ENCODE measurements at places on chromosomes 12 and 14.
A peak's percentile ranks its signal among the peaks of the same experiment; 100 is the strongest.

- H3K4me3 ChIP-seq: no peak overlapping the region
- no peak for DNase-seq
- H3K27ac ChIP-seq: no peak overlapping the region
- no peaks in the 10 kb centered on the region for H3K36me3 ChIP-seq
- no peaks in the 10 kb centered on the region for H3K4me1 ChIP-seq
Measured at GRCh38 chr12:66934302-66935062, 255.6 kb upstream of the GRIP1 start.

GRCh38 chr12:115042341-115042740 lies 358.4 kb upstream of the TBX3 start:
- H3K4me3 ChIP-seq: no peak overlapping the region
- DNase-seq: no peak
- H3K4me1 ChIP-seq: no peaks in the 10 kb centered on the region
- H3K36me3 ChIP-seq: no peaks in the 10 kb centered on the region
- no peak overlapping the region for H3K27ac ChIP-seq
- H3K27me3 ChIP-seq: no peaks in the 10 kb centered on the region

- DNase-seq: no peak
- H3K4me3 ChIP-seq: no peak overlapping the region
- H3K27ac ChIP-seq: no peak overlapping the region
- no peaks in the 10 kb centered on the region for H3K27me3 ChIP-seq
Measured at GRCh38 chr12:120041386-120042231, 52.6 kb downstream of the BICDL1 start.

DNA sequence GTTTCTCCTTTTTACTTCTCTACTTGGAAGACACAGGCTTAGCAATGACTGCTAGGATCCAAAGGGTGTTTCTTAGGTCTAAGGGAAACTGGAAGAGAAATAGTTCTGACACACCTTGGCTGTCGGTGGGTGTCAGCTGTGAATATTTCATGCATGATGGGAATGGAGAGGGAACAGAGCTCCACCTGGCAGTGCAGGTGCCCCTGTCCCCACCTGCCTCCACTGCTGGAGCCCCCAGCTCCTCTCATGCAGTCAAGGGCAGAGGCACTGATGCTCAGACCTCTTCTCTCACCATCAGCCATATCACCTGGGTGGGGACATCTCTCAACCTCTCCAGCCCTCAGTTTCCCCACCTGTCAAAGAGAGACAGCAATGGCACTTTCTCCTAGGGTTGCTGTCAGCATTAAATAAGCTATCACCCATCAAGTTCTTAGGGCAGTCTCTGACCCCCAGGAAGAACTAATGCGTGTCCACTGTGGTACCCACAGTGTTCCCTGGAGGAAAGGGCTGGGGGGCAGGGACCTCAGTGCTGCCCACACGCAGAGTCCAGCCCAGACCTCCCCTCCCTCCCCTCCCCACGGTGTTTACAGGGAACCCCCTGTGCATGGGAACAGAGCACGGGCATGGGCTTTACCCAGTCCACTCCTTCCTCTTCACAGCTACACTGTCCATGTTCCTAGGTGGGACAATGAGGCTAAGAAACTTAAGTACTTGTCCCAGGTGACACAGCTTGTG lies 69.1 kb downstream of the C14orf132 start:
- no peak overlapping the region for H3K4me3 ChIP-seq
- no peaks in the 10 kb centered on the region for H3K4me1 ChIP-seq
- H3K27ac ChIP-seq: no peak overlapping the region
- H3K36me3 ChIP-seq: no peaks in the 10 kb centered on the region
- DNase-seq: no peak
- H3K27me3 ChIP-seq: no peaks in the 10 kb centered on the region

- no peak overlapping the region for H3K4me3 ChIP-seq
- H3K27ac ChIP-seq: no peak overlapping the region
- H3K27me3 ChIP-seq: no peaks in the 10 kb centered on the region
- DNase-seq: no peak
Measured at GRCh38 chr14:30624132-30624423, 2.0 kb downstream of the SCFD1 start.

DNA sequence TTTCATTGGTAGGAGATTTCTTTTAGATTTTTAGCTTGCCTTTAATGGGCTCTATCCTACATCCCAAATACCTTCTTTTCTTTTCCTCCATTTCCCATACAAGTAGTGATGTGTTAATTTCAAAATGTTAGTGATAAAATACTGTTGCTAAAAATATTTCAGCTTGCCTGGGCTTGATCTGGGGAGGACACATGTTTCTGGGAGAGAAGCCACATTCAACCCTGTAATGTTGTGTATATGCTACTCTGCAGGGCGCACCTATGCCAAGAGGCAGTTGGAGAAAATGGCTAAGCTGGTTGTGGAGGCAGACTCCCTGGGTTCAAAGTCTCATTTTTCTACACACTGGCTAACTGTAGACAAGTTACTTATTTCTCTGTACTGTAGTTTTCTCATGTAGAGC lies 26.3 kb downstream of the FLRT2 start:
- no peaks in the 10 kb centered on the region for H3K4me1 ChIP-seq
- H3K4me3 ChIP-seq: no peak overlapping the region
- no peak for DNase-seq
- H3K27ac ChIP-seq: no peak overlapping the region

DNA sequence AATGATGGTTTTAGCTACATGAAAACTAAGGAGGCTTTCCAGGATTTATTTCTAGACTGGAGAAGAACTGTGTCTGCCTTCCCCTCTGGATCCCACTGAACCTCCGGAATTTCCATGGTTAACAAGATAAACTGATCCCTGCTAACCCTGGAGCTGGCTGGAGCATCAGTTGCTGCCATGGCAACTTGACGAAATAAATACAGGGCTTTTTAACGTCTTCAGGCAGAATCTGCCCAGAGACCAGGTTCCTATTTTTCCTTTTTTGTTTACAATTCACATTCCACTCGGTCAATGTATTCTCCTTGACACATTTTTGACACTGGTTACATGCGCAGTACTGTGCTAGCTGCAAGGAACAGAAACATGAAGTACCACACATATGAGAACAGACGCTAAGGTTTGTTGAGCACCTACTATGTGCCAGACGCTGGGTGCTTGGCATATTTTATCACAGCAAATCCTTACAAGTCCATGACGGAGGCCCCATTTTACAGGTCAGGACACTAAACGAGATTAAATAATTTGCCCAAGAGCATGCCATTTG lies 1.7 kb downstream of the C14orf132 start:
- no peak overlapping the region for H3K27ac ChIP-seq
- H3K27me3 ChIP-seq: no peaks in the 10 kb centered on the region
- H3K4me1 ChIP-seq: peaks cover 11% of the 10 kb centered on the region

GRCh38 chr12:3168223-3169221 lies 91.3 kb downstream of the TSPAN9 start:
- H3K4me1 ChIP-seq: peaks cover 5% of the 10 kb centered on the region
- H3K27ac ChIP-seq: no peak overlapping the region
- H3K27me3 ChIP-seq: no peaks in the 10 kb centered on the region

GRCh38 chr12:68886636-68887572 lies 46.1 kb downstream of the CPM start:
- DNase-seq: no peak
- H3K36me3 ChIP-seq: peaks cover 36% of the 10 kb centered on the region
- H3K27ac ChIP-seq: no peak overlapping the region
- no peaks in the 10 kb centered on the region for H3K27me3 ChIP-seq
- peaks cover 4% of the 10 kb centered on the region for H3K4me1 ChIP-seq
- no peak overlapping the region for H3K4me3 ChIP-seq

GRCh38 chr12:80763874-80764273 lies 47.2 kb downstream of the MYF5 start:
- no peak overlapping the region for H3K4me3 ChIP-seq
- H3K36me3 ChIP-seq: no peaks in the 10 kb centered on the region
- no peak overlapping the region for H3K27ac ChIP-seq

- peak overlapping the region; percentile 34 for H3K27ac ChIP-seq
- H3K36me3 ChIP-seq: no peaks in the 10 kb centered on the region
Measured at GRCh38 chr12:62703011-62703380, 232.0 kb downstream of the PPM1H start.

DNA sequence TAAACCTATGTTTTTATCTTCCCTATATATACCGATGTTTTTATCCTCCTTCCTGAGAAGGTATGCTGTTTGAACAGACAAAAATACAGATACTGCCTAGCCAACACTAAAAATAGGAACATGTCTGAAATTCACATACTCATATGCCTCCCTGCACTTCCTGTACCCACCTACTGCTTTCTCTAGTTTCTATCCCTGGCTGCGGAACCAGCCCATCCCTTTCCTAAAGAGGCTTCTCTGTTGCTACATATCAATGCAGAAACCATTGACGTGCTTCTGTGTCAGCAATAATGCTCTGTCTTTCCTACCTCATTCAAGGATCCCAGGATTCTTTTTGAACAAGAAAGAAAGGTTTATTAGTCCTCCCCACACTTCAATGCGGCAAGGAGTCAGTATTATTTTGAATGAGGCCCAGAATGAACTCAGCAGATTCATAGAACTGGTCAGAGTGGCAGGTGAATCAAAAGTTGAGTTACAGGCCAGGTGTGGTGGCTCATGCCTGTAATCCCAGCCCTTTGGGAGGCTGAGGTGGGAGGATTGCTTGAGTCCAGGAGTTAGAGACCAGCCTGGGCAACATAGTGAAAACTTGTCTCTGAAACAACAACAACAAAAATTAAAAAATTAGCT lies 67.8 kb upstream of the NAP1L1 start:
- H3K27me3 ChIP-seq: no peaks in the 10 kb centered on the region
- H3K27ac ChIP-seq: peak overlapping the region; percentile 24
- no peak overlapping the region for H3K4me3 ChIP-seq
- H3K36me3 ChIP-seq: no peaks in the 10 kb centered on the region
- DNase-seq: no peak

GRCh38 chr14:51225751-51226150 lies 14.3 kb upstream of the TMX1 start:
- DNase-seq: peak; percentile 32
- H3K36me3 ChIP-seq: no peaks in the 10 kb centered on the region
- H3K4me1 ChIP-seq: no peaks in the 10 kb centered on the region

DNA sequence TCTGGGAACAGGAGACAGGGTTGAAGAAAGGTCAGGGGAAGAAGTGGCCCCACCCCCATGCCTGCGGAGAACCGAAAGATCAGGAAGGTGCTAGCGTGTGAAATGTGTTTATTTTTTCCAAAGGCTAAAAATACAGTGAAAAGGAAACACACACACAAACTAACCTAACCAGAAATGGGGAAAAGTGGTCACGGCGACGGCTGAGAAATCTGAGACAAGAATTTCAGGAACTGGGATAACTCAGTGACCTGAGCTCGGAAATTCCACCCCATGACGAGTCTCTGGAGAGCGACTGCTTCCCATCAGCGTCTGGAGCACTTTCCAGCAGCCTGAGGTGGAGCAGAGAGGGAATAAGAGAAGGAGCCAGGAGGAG lies 16.6 kb upstream of the RND1 start:
- no peaks in the 10 kb centered on the region for H3K36me3 ChIP-seq
- H3K4me1 ChIP-seq: peaks cover 27% of the 10 kb centered on the region
- peak; percentile 63 for DNase-seq
- peaks cover 14% of the 10 kb centered on the region for H3K27me3 ChIP-seq
- no peak overlapping the region for H3K4me3 ChIP-seq

DNA sequence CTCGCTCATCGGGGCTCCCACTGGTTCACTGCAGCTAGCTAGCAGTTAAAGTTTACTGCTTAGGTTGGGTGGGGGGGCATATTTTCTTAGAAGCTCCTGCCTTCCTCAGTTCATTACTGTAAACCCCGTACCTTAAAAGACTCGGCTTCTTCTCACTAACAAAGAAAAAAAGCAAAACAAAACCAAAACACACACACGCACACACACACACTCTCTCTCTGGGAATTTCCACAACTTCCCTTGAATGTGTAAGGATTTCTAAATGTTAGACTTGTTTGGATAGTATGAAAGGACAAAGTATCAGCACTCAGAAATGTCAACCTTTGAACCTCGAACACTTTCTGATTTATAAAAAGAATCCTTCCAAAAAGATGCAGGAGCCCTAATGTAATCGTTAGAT lies 927 bp downstream of the PTHLH start:
- H3K4me3 ChIP-seq: no peak overlapping the region
- DNase-seq: no peak
- H3K27me3 ChIP-seq: peaks cover 54% of the 10 kb centered on the region
- H3K36me3 ChIP-seq: no peaks in the 10 kb centered on the region
- peaks cover 25% of the 10 kb centered on the region for H3K4me1 ChIP-seq

DNA sequence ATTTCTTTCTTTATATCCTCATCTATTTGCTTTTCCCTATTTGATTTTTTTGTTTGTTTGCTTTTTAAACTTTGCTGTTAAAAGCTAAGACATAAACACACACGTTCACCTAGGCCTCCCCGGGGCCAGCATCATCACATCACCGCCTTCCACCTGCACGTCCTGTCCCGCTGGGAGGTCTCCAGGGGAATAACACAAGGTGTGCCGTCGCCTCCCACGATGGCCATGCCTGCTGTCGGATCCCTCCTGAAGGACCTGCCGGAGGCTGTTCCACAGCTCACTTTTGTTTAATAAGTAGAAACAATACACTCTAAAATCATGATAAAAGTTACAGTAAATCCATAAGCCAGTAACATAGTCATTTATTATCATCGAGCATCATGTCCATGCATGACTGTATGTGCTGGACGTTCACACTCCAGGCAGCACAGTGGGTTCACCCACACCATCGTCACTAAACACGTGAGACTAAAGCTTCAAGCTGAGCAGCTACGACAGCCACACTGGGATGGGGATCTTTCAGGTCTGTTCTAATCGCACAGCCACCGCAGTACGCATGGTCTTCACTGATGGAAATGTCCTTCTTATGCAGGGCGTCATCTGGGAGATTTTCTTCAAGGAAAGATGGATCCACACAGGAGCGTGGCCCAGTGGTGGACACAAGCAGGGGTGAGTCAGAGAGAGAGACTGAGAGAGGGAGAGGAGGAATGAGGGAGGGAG lies 3.6 kb downstream of the RIMBP2 start:
- DNase-seq: no peak
- H3K4me3 ChIP-seq: no peak overlapping the region
- H3K27me3 ChIP-seq: peaks cover 83% of the 10 kb centered on the region
- peaks cover 8% of the 10 kb centered on the region for H3K4me1 ChIP-seq
- no peak overlapping the region for H3K27ac ChIP-seq

DNA sequence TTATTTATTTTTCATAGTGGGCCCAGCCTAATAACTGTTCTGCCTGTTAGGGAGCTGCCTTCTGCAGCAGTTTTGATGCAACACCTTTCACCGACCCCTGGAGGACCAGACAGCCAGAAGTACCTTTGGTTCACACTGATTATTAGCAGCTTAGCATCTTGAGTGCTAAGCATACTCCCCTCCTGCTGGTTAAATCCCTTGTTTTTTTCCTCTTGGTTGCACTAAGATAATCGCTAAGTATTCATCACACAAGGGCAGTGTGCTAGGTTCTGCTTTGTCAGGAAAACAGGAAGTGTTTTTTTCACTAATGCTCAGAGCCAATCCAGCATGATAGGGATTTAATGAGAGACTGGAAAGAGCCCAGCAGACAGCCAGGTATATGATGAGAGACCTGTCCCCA lies 437.0 kb downstream of the FUT8 start:
- no peaks in the 10 kb centered on the region for H3K4me1 ChIP-seq
- H3K27me3 ChIP-seq: no peaks in the 10 kb centered on the region
- no peaks in the 10 kb centered on the region for H3K36me3 ChIP-seq
- DNase-seq: no peak

- H3K27ac ChIP-seq: no peak overlapping the region
- H3K36me3 ChIP-seq: no peaks in the 10 kb centered on the region
- H3K27me3 ChIP-seq: peaks cover 43% of the 10 kb centered on the region
Measured at GRCh38 chr12:22333713-22334409, 646 bp downstream of the ST8SIA1 start.

- no peaks in the 10 kb centered on the region for H3K36me3 ChIP-seq
- no peak overlapping the region for H3K4me3 ChIP-seq
- H3K27ac ChIP-seq: no peak overlapping the region
- no peak for DNase-seq
- no peaks in the 10 kb centered on the region for H3K27me3 ChIP-seq
- peaks cover 75% of the 10 kb centered on the region for H3K4me1 ChIP-seq
Measured at GRCh38 chr14:69675877-69676416, 64.6 kb downstream of the SUSD6 start.

- H3K27ac ChIP-seq: no peak overlapping the region
- no peak overlapping the region for H3K4me3 ChIP-seq
- H3K4me1 ChIP-seq: no peaks in the 10 kb centered on the region
- H3K27me3 ChIP-seq: no peaks in the 10 kb centered on the region
Measured at GRCh38 chr14:28596391-28596790, 170.2 kb upstream of the FOXG1 start.

All from left lung (tissue), 14 donors.